ENCODE measurements at places on chromosomes 7 and 10. TPM values are rescaled to one million over a fixed set of nuclear protein-coding genes. Genes with fewer than 3 reads are reported as not detected.

The NKX1-2 gene
- not detected for total RNA-seq

The ITGB8 gene
- 0.06 TPM for total RNA-seq

The MET gene
- 0.26 TPM for total RNA-seq

The LEP gene
- not detected for total RNA-seq

The SAP25 gene
- 26.3 TPM for total RNA-seq

The HOXA5 gene
- total RNA-seq = not detected

The ZP3 gene
- total RNA-seq = 0.94 TPM

The ADGRA1 gene
- not detected for total RNA-seq

The TSPAN12 gene
- total RNA-seq = not detected

The STEAP1B gene
- total RNA-seq = 0.37 TPM

The IDI2 gene
- not detected for total RNA-seq

The TECPR1 gene
- 45.6 TPM for total RNA-seq

The LLCFC1 gene
- not detected for total RNA-seq

The SPDYE18 gene
- total RNA-seq = 1.1 TPM

The SPAM1 gene
- total RNA-seq = not detected

The PRSS37 gene
- total RNA-seq = not detected

The ITPRID1 gene
- total RNA-seq = not detected

The PAX4 gene
- not detected for total RNA-seq

The LRIT1 gene
- not detected for total RNA-seq
